ENCODE measurements at places on chromosomes 5 and 9. TPM values are rescaled to one million over a fixed set of nuclear protein-coding genes. Genes with fewer than 3 reads are reported as not detected.

Gene HAPLN1
- total RNA-seq: 0.19 TPM

Gene CDKN2B-AS1
- not detected for total RNA-seq

Gene ADRA1B
- 3.4 TPM for total RNA-seq

- H3K27me3 ChIP-seq: no peaks in the 10 kb centered on the region
- H3K4me1 ChIP-seq: no peaks in the 10 kb centered on the region
- H3K27ac ChIP-seq: no peak overlapping the region
- no peaks in the 10 kb centered on the region for H3K36me3 ChIP-seq
- DNase-seq: no peak
These were observed 18.3 kb upstream of the OSMR start for GRCh38 chr5:38827525-38827924.

- H3K27me3 ChIP-seq: no peaks in the 10 kb centered on the region
- no peaks in the 10 kb centered on the region for H3K4me1 ChIP-seq
- no peak for DNase-seq
- H3K4me3 ChIP-seq: no peak overlapping the region
These were observed 206.2 kb downstream of the HSPA4 start for GRCh38 chr5:133257977-133258376.

- DNase-seq: peak; percentile 38
- no peaks in the 10 kb centered on the region for H3K4me1 ChIP-seq
- H3K4me3 ChIP-seq: no peak overlapping the region
- no peak overlapping the region for H3K27ac ChIP-seq
These were observed 19.4 kb downstream of the PSAT1 start for GRCh38 chr9:78316166-78316892.
